ENCODE measurements at places on chromosomes 3 and 15. TPM values are rescaled to one million over a fixed set of nuclear protein-coding genes. Genes with fewer than 3 reads are reported as not detected.

Gene BAHD1
- 0.83 TPM for polyA plus RNA-seq

Gene RTP1
- polyA plus RNA-seq: not detected

Gene ITIH3
- polyA plus RNA-seq: not detected

Gene ESYT3
- polyA plus RNA-seq: 12.4 TPM

Gene CPN2
- not detected for polyA plus RNA-seq

Gene SCAANT1
- not detected for polyA plus RNA-seq

Gene LRTM1
- polyA plus RNA-seq: not detected

Gene STAC
- polyA plus RNA-seq: 0.85 TPM

Gene LMLN
- 9.8 TPM for polyA plus RNA-seq

Gene TLR9
- polyA plus RNA-seq: not detected

Gene CCK
- not detected for polyA plus RNA-seq

Gene ZBTB38
- 116 TPM for polyA plus RNA-seq

All from Purkinje cell (primary cell).